ENCODE measurements at places on chromosomes 7 and 10.
A peak's percentile ranks its signal among the peaks of the same experiment; 100 is the strongest.

GRCh38 chr10:112980937-112981336 is 30.9 kb downstream of the TCF7L2 start:
- no peak for DNase-seq

GRCh38 chr10:63720072-63720537 is 198.9 kb downstream of the REEP3 start:
- DNase-seq: no peak

DNA sequence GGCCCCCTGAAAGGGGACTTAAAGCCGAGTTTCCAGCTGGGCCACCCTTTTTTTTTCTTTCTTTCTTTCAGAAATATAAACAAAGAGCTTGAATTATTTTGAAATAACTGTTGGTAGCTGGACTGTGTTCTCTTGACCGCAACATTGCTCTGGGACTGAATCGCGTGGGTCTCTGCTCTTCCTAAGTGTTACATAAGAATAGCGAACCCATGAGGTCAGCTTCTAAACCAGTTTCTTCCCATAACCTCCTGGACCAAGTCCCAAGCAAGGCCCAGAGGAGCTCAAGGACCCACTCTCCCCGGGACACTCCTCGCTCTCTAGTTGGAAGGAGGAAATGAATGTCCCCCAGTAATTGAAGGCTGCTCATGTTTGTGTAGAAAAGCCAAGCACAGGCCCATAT is 91.1 kb downstream of the CXCL12 start:
- peak; percentile 60 for DNase-seq

DNA sequence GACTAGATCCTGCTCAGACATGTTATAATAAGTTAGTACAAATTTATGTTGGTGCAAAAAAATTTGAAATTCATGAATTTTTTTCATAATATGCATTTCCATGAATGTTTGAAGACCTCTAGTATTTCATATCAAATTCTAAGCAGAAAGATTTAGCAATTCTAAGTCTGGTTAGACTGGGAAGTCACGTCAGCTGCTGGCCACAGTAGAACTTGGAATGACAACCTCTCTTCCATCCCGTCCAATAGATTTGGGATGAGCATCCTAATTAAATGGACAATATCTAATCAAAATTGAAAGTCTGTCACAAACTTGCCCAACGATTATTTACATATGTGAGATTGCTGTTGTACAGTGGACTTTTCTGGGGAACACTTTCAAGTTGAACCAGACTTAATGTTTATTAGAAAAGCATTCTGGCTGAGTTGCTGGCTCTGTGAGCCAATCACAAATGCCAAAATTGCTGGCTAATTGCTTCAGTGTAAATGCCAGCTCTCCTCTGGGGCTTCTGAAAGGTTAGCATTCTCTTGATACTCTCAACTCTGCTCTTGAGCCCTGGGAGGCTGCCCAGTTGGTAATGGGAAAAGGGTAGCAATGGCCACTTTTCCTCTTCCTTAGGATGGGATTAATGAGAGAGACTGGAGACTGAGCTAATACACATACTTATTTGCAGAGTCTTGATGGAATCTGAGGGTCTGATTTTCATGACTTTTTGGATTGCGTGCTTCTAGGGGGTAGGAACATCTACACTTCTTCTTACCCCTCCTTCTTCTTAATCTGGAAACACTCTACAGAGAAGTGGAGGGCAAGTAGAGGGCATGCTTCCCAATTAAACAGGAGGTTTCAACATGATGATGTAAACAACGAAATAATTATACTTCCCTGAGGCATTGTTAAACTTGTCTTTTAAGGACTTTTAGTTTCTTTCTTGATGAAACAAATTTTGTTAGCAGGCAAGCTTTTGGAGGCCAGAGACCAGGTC is 253.5 kb downstream of the BAMBI start:
- no peak for DNase-seq

DNA sequence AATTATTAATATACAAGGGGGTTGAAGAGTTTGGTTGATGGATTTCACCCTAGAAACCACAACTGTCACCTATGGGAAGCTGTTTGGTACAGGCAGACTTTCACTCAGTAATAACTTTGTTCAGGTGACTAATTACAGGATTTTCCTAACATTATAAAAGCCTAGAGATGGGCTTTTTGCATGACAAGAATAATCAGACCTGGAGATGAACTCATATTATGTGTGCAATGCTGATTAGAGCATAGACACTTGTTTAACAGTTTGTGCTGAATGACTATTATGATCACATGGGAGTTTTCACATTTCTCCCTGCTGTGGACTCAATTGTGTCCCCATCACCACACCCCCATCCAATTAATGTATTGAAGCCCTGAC is 90.2 kb upstream of the STEAP4 start:
- DNase-seq: no peak
